8988T (cell line): ENCODE measurements at places on chromosomes 12 and 14.

GRCh38 chr12:131391399-131391798, 319.5 kb upstream of the SFSWAP start:
- DNase-seq, result no peak

- DNase-seq, result no peak
These were observed 189.7 kb downstream of the ETV6 start for GRCh38 chr12:11839091-11839641.

- peak; percentile 28 for DNase-seq
These were observed 56.0 kb upstream of the HECTD1 start for GRCh38 chr14:31263485-31264133.

GRCh38 chr14:68841016-68841809, 48.3 kb upstream of the ZFP36L1 start:
- DNase-seq, result no peak

DNA sequence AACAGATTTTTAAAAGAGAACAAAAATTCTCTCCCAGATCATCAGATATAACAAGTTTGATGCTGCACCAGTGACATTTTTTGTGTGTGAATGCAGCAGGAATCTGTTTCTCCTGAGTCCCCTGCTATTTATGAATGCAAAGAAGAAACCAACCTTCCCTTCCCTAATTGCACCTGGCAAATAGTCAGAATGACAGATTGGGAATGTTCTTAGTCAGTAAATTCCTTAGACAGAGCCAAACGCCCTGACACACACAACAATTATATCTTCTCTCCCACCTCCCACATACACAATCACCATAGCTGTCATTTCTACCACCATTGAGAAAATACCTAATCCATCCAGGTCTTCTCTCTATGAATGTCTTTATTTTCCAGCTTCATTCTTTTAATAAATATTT, 174.4 kb downstream of the ALG10B start:
- no peak for DNase-seq
